ENCODE measurements at places on chromosomes 4 and X.

DNA sequence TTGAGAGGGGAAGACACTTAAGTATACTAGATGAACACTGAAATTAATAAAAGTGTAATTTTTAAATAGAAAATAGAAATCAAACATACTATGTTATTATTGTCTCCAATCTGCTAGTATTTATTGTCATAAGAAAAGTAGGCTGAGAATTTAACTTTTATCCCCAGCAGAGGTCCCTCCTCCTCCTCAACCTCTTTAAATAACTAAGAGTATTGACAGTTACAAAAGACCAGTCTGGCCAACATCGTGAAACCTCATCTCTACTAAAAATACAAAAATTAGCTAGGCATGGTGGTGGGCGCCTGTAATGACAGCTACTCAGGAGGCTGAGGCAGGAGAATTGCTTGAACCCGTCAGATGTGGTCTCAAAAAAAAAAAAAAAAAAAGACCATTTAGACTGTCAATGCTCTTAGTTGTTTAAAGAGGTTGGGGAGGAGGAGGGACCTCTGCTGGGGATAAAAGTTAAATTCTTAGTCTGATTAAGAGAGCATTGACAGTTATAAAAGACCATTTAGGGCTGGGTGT, 4.2 kb downstream of the SLC30A9 start:
- DNase-seq: no peak

- peak; percentile 43 for DNase-seq
These were observed 194.0 kb downstream of the GASK1B start for GRCh38 chr4:157978680-157979361.

DNA sequence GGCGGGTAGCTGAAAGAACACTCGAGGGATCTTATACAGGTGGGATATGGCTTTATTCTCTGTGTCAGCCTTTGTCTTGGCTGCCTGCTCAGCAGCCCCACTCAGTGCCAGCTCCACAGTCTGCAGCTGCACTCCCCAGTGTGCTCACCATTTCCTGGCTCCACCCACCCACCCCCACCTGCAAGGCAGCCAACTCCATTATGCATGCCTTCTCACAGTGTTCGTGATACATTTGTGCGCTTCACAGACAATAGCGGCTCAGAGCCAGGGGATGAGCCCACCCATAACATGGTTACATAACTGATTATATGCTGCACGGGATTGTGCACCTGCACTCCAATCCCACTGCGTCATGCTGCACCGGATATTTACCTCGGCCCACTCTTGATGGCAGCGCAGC, 8.8 kb upstream of the TMEM128 start:
- DNase-seq: no peak

- no peak for DNase-seq
These were observed 30.7 kb upstream of the HPGD start for GRCh38 chr4:174553031-174553430.

DNA sequence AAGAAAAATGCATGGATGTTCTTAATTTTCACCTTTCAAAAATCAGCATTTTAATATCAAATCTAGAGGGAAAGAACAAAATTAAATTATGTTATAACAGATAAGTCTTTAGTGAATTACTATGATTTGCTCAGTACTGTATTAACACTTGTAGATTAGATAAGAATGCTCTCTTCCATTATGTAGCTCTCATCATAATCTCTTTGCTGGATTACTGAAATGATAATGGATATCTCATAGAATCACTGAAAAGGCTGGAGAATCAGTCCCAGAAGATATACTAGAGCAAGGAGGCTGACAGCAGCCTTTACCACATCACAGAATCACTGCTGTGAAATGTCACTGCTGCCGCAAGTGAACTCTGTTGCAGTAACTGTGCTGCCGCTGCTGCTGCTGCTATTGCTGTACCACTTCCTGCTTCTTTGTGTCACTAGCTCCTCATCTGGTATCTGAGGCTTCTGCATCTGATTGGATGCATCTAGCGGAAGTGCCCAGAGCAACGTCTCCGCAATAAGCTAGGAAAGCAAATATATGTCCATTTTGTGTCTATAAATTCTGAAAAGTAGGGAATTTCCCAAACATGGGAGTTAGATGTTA, 738.2 kb downstream of the ADGRL3 start:
- DNase-seq: no peak

GRCh38 chr4:152161676-152162330, 374.1 kb downstream of the FBXW7 start:
- no peak for DNase-seq

DNA sequence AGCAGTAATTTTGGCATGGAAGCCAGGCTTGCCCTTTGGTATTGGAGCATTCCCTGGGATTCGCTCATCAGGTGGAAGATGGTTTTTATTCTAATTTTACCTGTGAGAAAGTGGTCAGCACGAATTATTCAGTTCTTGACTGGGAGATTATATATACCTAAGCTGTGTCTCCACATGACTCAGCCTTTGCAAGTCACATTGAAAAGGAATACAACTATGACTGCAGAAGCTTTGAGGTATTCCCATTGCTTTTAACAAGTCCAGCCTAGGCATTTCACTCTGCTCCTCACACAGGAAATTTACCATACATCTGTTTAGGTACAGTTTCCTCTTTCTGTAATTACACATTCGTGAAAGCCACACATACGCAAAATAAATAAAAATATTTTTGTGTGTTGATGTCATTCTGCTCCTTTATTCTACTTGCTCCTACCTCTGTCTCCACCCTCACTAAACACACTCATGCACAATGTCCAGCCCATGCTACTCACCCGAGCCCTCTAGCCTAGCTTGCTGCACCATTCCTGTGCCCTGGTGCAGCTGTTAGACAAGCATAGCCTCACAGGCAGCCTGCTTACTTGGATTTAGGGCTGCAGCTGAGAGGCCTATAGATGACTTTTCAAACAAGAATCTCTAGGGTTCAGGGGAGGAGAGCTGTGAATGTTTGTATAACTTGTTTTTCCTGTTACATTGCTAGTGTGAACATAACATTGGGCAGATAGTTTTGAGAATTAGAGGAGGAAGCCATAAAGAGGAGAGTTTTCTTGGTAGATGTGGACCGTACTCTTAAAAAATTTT, 504.4 kb upstream of the FAT1 start:
- DNase-seq: no peak

DNA sequence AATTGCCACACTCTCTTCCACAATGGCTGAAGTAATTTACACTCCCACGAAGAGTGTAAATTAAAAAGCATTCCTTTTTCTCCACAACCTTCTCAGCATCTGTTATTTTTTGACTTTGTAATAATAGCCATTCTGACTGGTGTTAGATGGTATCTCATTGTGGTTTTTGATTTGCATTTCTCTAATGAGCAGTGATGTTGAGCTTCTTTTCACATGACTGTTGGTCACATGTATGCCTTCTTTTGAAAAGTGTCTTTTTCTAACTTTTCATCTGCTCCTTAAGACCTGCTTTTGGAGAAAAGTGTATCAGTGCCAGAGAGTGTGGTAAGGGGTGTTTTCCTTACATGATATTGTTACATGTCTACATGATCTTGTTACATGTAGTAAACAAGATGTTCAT, 25.7 kb downstream of the GUCY1A1 start:
- DNase-seq: no peak

DNA sequence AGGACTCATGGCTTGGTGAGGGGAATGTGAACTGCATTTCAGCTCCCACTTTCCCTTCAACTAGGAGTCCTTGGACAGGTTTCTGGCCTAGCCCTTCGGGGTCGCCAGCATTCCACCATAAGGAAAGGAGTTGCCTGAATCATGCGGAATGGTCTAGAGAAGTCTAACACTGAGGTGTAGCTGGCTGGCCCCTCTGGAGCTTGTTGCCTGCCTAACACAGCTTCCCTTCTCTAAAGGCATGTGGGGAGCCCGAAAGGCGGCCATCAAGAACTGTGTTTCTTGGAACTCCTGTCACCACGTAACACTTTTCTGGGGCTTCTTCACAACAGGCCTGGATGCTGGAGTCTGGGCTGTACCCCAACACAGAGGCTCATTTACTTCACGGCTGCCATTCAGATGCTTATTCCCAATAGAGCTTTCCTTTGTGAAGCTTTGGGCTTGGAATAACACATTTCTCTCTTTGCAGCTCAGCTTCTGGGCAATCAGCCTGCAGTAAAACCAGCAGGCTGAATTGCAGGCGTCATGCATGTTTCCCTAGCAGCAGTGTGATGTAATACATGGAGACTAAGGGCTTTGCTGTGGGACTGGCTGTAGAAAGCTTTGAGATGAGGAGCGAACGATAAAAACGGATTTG, 5.4 kb downstream of the GABRQ start:
- no peak for DNase-seq

- no peak for DNase-seq
These were observed 94.7 kb upstream of the NUDT6 start for GRCh38 chr4:123017078-123017477.

DNA sequence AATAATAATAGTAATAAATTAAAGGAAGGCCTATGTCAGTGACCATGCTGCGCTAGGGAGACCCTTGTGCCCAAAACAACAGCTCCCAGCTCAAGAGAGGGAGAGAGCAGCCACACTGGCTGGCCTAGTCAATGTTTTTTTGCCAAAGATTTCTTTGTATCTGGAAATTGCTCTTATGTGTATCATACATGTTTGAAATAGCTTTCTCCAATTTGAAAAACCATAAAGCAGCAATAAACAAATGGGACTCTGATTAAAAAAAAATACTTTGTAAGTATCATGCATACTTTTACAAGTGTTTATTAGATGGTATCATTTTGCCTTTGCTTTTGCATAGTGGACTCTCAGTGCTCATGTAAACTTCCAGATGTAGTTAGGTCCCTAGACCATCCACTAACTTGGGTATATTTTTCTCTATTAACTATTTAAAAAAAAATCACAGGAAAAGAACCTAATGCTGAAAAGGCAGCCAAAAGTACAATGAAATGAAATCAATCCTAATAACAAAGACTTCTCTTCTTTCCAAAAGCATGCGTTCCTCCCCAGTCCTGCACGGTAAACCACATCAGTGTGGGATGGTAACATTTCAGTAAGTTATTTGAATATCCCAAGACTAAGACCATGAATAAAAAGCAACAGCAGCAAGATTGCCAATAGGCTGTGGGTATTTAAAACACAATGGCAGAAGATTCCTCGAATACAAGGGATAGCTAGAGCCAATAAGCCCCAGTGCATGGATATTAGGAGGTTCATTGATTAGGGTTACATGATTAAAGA, 117.6 kb downstream of the PALLD start:
- no peak for DNase-seq

DNA sequence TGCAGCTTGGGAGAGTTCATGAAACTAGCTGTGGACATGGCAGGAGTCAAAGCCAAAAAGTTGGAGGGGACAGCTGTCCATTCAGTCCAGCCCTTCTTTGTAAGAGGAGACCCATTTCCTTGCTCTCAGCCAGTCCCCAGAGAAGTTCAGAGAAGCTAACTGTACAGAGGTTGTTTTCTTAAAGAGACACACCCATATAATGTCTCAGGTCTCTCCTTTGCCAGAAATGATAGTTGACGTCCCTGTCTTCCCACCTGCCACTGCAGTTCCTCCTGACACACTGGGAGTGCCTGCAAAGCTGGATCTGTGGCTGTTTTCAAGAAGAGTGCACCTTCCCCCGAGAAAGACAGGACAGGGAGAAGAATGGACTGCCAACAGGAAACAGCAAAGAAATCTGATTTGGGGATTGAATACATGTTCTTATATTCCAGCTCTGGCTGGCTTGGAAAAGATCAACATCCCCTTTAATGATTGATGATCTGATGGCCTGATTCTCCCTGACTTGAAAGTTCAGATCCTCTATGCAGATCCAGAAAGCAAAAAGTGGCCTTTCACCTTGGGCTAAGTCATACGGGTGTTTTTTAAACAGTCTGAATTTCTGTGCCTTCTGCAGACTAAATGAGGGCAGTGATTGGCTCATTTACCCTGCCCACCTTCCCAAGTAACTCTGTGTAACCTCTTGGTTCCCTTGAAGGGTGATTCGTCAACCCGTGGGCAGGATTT, 87.2 kb downstream of the MAOA start:
- DNase-seq: no peak

DNA sequence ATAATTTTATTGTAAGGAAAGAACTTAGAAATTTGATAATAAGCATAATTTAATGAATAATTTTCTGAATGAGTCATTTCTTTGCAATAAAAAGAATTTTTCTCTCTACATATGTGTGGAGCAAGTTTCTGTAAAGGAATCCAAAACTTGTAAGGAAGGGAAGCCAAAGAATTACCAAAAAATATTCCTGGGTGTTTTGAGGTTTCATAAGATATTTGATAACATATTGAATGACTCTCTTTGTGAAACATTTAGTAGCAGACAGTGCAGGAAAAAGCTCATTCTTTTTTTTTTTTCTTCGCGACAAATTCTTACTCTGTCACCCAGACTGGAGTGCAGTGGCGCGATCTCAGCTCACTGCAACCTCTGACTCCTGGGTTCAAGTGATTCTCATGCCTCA, 469.0 kb upstream of the MAGEB2 start:
- DNase-seq: no peak

DNA sequence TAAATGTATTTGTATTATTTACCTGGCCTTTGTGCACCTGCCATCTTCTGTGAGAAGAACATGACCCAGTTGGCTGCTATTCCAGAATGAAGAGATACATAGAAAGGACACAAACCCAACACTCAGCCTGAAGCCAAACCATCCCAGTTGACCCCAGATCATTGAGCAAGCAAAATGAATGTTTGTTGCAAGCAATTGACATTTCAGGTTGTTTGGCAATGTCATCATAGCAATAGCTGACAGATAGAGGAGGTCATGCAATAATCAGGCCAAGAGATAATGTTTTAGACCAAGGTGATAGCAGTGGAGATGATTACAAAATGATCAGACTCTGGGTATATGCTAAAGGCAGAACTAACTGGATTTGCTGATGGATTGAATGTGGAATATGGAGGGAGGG, 71.2 kb upstream of the TMEM164 start:
- DNase-seq: no peak

GRCh38 chrX:95953564-95953963, 731.1 kb upstream of the DIAPH2 start:
- DNase-seq: no peak

GRCh38 chrX:11867610-11868345, 109.7 kb downstream of the MSL3 start:
- no peak for DNase-seq

- no peak for DNase-seq
These were observed 414.6 kb upstream of the HS3ST1 start for GRCh38 chr4:11843340-11843739.

GRCh38 chr4:26782830-26783202, 77.8 kb upstream of the STIM2 start:
- DNase-seq: no peak

GRCh38 chrX:1263600-1263999, 5.0 kb upstream of the CSF2RA start:
- DNase-seq: no peak

DNA sequence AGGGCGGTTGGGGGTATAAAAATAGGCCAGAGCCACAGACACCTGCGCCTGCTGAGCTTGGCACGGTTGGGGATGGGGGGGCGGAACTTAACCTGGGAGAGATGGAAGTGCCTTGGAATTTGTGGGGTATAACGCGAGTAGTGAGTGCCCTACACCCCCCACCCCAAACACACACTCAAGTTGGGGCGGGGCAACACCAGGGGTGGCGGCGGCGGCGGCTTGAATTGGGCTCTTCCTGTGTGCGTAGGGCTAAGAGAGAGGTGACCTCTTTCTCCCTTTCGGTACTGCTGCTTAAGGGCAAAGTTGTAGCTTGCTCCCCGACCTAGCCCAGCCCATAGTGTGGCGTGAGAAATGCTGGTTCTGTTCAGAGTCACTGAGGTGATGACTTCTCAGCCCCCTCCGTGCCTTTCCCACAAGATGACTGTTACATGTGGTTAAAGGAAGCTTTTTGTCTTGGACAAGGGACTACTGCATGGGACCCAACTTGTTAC, 839 bp downstream of the STK26 start:
- no peak for DNase-seq
